ENCODE measurements at places on chromosomes 3 and 15.

GRCh38 chr3:35296533-35296932, 342.8 kb upstream of the ARPP21 start:
- DNase-seq = no peak

DNA sequence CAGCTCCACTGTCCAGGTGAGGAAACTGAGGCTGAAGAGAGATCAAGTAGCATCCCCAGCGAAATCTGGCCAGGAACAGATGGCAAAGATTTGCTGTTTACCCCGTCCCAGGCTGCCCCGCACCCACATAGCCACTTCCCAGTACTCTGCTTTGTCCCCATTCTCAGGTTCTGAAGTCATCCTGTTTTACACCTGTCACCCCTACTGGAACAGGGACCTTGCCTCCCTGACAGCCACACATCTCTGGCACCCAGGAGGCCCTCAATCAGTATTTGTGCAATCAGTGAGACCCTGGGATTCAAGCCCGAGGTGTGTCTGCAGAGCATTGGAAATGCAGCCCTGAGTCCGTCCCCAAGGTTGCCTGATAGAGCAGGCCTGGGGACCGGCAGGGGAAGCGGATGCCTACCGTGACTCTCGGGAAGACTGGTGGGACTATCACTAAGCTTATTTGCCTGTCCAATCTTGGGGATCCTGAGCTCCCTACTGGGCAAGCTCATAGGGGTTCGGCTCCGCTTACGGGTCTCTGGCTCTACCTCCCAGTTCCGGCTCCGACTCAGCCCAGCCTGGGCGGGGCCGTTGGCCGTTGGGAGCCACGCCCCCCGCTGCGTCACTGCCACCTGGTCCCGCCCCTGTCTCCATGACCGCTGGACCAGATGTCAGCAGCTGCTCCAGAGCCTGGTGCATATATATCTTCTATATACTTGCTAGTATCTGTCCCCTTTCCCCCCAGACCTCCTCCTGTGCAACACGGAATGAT, 17.5 kb upstream of the FANCD2 start:
- DNase-seq = no peak

GRCh38 chr3:102177075-102177755, 257.6 kb upstream of the ZPLD1 start:
- DNase-seq = no peak

DNA sequence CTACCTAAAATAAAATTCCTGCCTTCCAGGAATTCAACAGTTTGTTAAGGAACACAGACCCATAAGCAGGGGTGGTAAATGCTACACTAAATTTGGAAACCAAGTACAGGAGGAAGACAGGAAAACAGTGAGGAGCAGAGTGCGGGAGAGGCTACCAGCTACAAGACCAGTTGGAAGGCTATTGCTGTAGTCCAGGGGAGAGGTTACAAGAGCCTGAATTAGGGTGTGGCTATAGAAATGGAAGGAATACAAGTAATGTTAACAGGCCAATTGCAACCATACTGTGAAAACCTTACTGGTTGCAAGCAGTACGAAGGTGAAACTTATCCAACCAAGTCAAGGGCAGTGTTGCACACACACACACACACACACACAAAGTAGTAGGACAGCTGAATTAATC, 880 bp upstream of the ARMC8 start:
- no peak for DNase-seq

DNA sequence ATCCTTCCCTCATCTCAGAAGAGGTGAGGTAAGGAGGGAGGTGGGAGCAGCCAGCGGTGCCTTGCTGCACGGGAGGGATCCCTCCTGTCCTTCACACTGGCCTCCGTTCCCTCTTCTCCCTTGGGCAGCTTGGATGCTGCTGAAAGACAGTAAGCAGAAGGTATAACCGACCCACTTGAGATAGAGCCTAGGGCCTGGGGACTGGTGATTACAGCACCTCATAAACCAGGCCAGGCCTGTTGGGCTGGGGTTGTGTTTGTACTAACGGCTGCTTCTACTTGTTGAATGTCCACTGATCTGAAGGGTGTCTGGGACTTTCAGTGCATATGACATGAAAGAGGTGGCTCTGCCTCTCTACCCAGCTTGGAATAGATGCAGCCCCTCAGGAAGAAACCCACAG, 25.0 kb downstream of the SEMA6D start:
- no peak for DNase-seq

GRCh38 chr3:38835939-38836338, 19.9 kb upstream of the SCN10A start:
- no peak for DNase-seq

DNA sequence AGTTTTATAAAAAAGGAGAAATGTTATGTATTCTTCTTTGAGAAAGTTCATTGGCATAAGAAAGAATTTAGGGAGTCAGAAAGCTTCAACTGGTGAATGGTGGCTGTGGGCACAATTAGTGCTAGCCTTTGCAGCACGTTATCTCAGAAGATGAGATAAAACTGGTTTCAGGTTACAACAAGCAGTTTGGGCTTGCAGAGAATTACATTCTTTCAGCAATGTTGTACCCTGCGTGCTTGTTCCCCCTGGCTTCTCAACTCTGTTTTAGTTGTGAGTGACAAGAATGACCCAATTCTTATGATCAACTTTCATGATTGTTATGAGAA, 31.6 kb upstream of the ACP3 start:
- DNase-seq = no peak

DNA sequence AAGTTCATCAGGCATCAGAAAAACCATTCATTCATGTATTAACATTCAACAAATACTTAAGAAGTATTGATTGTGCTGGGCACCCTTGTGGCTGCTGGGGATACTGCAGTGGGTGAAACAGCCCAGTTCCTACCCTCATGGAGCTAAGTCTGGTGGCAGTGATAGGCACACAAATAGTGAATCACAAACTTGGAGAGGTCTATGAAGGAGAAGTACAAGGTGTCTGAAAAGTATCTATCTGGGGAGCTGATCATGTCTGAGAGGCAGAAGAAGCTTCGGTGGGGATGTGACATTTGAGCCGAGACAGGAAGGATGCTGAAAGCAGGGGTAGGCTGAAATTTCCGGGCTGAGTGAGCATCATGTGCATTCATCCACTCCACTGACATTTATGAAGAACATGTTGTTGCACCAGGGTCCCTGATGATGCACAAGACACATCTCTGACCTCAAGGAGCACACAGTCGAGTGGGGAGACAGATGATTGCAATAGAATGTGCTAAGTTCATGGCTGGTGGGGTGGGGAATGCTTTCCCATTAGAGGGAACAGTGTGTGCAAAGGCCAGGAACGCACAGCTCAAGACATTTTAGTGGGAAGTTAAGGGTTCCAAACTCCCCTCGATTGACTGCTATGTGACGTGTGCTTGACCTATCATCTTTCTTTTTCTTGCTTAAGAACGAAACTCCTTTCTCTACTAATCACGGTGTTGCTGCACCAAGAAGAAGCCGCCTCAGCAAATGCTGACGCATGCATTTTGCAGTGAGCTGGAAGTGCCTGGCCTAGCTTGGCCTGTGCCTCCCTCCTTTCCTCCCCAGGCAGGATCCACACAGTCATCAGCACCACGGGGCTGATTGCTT, 309.1 kb upstream of the ICE2 start:
- DNase-seq = no peak

GRCh38 chr3:175608911-175609310, 749.8 kb downstream of the NAALADL2 start:
- no peak for DNase-seq

DNA sequence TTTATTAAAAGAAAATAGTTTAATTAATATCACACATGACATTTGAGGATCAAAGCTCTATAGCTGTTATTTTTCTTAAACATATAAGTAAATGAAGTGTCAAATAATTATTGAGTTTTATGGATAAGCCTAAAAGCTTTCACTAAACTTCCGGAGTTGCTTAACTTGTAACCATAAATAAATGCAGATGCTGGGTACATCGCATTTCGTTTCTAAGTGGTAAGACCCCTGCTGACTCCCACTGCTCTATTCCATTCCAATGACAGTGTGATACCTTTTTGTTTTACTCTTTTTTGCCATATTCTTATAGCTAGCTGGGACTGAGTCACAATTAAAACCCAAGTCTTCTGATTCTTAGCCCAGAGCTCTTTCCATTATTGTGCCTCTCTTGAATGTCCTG, 411.1 kb downstream of the SOX2 start:
- no peak for DNase-seq

GRCh38 chr3:98734306-98734705, 28.8 kb upstream of the ST3GAL6 start:
- DNase-seq = no peak
